ENCODE measurements at places on chromosomes 4 and X.

- DNase-seq: no peak
These were observed 2.1 kb downstream of the SLC6A8 start for GRCh38 chrX:153689654-153690465.

- DNase-seq: no peak
These were observed 422.1 kb downstream of the BCOR start for GRCh38 chrX:39675619-39676018.

- DNase-seq: no peak
These were observed 178.7 kb upstream of the ATOH1 start for GRCh38 chr4:93649828-93650227.

DNA sequence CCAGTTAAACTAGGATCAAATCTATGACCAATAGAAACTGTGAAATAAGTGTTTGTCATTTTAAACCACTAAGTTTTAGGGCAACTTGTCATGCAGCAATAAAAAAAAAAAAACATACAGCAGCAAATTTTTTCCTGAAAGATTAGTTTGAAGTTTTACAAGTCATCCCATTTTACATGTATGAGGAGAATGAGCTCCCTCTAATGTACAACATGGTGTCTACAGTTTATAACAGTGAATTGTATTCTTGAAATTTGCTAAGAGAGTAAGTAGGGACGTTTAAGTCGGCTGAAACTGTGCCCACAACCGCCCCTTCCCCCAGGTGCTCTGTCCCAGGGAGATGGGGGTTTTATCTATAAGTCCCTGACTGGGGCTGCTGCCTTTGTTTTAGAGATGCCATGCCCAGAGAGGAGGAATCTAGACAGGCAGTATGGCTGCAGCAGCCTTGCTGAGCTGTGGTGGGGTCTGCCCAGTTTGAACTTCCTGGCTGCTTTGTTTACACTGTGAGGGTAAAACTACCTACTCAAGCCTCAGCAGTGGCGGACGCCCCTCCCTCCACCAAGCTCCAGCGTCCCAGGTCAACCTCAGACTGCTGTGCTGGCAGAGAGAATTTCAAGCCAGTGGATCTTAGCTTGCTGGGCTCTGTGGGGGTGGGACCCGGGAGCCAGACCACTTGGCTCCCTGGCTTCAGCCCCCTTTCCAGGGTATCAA lies 499.3 kb upstream of the CT83 start:
- DNase-seq: no peak

- no peak for DNase-seq
These were observed 60.7 kb upstream of the RAPGEF2 start for GRCh38 chr4:159042097-159042605.

DNA sequence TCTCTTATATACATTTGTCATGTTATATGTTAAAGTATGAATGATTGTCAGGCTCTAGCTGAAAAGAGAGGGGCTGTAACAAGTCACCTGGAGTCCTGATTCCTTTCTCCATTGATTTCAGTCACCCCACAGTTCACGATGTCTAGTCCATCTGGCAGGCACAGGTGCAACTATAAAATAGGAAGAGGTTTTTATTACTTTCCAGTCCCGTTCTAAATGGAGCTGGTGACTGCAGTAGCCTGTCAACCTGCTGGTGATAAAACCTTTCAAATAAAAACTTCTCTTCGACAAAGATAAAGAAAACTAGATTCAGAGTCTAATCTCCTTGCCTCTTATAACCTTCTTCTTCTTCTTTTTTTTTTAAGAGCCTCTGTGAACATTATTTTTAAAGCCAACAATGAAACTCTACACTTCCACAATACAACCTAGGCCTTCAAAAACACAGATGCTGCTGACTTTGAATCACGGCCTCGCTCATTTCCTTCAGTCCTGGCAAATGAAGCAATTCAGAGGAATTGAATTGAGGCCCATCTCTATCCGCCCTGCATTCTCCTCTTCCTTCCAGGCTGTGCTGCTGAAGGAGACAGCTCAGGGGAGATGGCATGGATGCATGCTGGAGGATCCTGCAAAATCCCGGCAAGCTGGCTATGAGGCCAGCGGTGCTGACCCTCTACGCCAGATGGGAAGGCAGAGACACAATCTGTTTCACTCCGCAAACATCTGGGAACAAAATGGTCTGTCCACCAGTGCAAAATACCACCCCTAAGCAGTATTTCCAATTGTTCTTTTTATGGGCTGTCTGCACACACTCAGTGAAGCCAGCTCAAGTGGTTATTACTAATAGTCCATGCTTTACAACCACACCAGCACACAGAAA lies 27.3 kb upstream of the CDKN2AIP start:
- DNase-seq: no peak

DNA sequence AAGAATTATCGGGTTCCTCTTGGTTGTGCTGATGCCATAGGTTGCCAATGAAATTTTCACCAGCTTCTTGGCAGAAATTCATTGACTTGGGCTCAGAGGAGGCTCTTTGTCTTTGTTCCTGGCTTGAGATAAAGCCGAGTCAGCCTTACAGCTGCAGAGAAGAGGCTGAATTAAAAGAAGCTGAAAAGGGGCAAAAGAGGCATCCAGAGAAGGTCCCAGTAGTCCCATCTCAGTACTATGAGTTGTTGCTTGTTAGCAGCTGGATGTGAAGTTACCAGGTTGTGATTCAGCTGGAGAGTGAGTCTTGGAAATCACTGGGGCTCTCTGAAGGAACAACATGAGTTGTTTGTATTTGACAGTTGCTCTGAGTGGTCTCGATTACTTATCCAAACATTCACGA lies 59.7 kb downstream of the SMAD1 start:
- no peak for DNase-seq

GRCh38 chrX:115093191-115093590 lies 75.8 kb upstream of the IL13RA2 start:
- no peak for DNase-seq

DNA sequence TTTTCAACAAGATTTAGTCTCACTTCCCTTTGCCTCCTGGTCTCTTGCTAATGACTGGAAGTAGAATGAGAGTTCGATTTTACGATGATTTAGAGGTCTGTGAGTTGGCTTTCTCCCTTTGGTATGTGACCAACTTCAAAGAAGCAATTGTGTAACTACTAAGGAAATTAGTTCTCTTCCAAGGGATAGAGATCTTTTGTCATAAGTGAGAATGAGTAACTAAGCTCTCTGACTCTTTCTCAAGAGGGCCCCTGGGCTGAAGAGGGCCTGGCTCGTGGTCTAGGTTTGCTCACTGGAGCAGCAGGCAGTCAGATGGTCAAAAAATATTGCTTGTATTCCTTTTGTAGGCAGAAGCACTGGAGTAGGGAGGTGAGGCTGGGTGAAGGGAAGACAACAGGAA lies 176.3 kb downstream of the ENOX2 start:
- no peak for DNase-seq

Data from activated T-cell treated with anti-CD3 and anti-CD28 coated beads for 48 hours (primary cell).